ENCODE measurements at places on chromosomes 16 and 17.

DNA sequence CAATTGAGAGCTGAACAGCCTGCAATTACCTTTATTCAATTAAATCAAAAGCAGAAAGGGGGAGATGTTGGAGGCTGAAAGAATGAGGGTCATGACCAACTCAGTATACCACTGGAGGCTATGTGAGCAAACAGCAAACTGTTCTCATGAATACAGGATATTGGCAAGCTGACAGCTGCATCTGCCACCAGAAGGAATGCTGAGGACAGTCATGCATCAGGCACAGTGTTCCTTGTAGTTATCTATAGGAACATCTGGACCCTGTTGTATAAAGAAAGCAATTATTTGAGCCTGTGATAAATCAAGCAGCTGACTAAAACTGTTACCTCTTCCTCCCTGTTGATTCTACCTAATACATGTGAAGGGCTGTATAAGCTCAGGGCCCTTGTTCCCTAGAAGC, 2064.6 kb downstream of the TP53TG3F start:
- no peak for DNase-seq

DNA sequence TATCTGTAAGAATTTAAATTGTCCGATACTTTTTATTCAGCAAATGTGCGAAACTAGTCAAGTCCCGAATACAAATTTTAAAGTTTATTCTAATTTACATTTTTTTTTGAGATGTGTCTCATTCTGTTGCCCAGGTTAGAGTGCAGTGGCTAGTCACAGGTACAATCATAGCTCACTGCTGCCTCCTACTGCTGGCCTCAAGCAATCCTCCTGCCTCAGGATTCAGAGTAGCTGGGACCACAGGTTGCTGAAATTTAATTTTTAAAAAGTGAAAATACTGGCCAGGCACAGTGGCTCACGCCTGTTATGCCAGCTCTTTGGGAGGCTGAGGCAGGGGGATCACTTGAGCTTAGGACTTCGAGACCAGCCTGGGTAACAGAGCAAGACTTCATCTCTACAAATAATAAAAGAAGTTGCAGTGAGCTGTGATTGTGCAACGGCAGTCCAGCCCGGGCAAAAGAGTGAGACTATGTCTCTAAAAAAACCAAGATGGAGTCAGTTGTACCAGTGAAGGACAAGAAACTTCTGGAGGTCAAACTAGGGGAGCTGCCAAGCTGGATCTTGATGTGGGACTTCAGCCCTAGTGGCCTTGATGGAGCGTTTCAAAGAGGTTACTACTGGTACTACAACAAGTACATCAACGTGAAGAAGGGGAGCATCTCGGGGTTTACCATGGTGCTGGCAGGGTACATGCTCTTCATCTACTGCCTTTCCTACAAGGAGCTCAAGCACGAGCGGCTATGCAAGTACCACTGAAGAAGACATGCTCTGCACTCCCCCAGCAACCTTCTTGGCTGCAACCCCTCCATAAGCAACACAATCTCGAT, 5.6 kb downstream of the POLG2 start:
- DNase-seq: peak; percentile 44

- no peak for DNase-seq
Measured at GRCh38 chr17:1627182-1627981, 1.3 kb downstream of the SLC43A2 start.

DNA sequence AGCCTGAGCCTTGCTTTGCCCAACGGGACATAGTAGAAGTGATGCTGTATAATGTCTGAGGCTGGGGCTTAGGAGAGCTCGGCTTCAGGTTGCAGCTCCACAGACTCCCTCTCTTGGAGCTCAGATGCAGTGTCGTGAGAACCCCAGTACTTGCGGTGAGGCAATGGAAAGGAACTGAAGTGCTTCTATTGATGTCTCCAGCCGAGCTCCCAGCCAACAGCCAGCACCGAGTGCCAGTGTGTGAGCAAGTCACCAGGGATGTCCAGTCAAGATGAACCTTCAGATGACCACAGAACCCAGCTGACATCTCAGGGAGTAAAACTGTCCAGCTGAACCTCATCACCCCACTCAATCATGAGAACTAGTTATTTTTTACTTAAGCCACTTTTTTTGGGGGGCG, 268.1 kb downstream of the IRF8 start:
- DNase-seq: no peak

DNA sequence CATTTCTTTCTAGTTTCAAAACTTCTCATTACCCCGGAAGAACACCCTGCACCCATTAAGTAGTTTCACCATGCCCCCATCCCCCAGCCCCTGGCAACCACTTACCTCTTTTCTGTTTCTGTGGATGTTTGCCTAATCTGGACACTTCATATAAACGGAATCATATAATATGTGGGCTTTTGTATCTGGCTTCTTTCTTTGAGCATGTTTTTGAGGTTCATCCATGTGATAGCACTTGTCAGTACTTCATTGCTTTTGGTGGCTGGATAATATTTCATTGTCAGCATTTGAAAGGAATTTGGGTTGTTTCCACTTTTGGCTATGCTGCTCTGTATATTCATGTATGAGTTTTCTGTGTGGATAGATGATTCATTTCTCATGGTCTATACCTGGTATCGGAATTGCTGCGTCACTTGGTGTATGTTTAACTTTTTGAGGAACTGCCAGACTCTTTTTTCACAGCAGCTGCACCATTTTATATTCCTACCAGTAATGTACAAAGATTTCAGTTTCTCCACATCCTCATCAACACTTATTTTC, 30.0 kb upstream of the SLC5A10 start:
- DNase-seq: peak; percentile 10

DNA sequence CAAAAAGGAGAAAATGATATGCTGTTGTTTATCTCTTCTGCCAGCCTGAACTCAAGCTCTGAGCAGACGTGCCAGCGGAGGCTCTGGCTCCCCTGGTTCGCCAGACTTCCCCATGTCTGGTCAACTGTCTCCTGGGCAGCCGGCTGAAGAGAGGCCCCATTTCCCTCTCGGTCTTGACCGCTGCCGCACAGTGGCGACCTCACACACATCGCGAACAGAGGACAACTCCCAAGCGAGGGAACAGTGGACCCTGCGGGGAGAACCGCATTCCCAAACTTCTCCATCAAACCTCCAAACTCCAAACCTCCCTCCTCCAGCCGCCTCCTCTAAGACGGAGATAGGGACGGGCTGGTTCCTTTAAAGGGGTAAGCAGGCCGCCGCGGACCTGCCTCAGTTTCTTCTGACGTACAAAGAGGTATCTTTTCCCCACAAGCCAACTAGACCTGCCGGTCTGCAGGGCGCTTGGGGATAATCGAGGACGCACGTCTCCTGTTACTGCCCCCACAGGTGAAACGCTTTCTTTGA, 24.9 kb upstream of the RFFL start:
- DNase-seq: peak; percentile 16

Data from stimulated activated CD4-positive, alpha-beta T cell treated with anti-CD3 and anti-CD28 coated beads, Interleukin-4, amount 100 ng/mL, for 24 hours (primary cell).